ENCODE measurements at places on chromosomes 16 and 17.

DNA sequence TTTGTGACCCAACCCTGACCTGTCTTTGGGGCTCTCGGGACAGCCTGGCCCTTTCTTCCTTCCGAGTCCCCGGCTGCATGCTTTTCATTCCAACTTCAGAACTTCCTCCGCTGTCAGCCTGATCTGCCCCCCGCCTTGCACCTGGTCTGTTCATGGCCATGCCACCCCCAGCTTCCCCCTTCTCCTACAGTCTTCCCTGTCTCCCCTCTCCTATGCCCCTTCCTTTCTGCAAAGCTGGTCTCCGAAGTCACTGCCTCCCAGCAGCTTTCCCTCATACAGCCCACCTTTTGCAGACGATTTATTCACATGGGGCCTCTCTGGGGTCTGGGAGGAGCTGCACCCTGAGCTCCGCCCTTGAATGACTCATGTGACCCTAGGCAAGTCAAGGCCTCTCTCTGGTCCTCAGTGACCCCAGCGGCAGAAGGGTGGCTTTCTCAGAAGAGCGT is 47.1 kb upstream of the SDK2 start:
- DNase-seq: no peak

- no peak for DNase-seq
Measured at GRCh38 chr17:1620486-1620885, 8.1 kb downstream of the SLC43A2 start.

GRCh38 chr17:1109606-1110540 is 69.9 kb downstream of the ABR start:
- no peak for DNase-seq

GRCh38 chr17:82803606-82804005 is 36.2 kb downstream of the ZNF750 start:
- no peak for DNase-seq

GRCh38 chr17:32699247-32699646 is 177.7 kb downstream of the MYO1D start:
- no peak for DNase-seq

DNA sequence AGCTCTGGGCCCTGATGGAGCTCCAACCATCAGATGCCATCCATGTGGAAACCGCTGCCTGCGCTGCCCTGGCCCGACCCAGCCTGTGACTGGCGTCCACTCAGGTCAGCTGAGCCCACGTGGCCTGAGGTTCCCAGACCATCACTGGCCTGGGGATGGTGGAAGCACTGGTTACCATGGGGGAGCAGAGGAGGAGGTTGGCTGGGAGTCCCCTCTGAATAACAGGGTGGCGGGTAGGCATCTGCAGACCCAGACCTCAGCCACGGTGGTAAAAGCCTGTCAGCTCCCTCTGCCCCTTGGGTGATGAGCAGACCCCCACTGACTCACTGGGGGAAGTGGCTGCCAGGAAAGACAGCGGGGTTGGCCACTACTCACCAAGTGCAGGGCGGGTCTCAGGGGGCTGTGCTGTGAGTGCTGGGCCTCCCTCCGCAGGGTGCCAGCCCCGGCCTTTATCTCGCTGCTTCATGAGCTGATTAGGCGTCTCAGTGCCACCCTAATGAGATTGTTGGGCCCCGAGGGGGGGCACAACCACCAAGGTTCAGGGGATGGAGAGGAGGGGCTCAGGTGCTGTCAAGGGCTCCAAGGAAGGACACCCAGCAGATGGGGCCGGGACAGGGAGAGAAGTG is at the start of gene PDE6G:
TSS of gene PDE6G (minus strand) at position 425 of the 626 bp plus-strand sequence. CDS start 3,237 bp downstream, outside the sequence.
- DNase-seq: no peak

DNA sequence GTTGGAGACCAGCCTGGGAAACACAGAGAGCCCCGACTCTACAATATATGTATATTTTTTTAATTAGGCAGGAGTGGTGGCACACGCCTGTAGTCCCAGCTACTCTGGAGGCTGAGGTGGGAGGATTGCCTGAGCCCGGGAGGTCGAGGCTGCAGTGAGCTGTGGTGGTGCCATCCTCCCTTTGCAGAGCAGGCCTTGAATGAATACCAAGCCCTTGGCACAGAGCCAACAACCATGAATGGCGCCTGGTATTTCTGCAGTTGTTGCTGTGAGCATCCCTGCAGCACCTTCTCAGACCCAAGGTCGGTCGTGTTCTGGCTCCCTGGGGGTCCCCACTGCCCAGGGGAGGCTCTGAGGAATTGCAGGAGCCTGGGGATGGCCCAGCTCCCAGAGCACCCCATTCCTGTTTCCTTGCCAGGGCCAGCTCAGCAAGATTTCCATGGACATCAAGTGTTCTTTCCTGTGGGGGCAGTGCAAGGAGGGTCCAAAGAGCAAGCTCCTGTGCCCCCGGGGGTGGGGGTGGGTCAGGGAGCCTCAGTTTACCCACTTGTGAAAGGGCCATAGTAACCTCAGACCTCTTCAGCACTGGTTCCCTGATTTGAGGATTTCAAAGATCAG is 25.6 kb upstream of the RMI2 start:
- DNase-seq: no peak

- no peak for DNase-seq
Measured at GRCh38 chr16:85100265-85100664, 12.0 kb downstream of the CIBAR2 start.

GRCh38 chr17:77376795-77377709 is 236.3 kb downstream of the SEC14L1 start:
- no peak for DNase-seq
